Osteoblast (primary cell): ENCODE measurements at places on chromosomes 11 and 22. TPM values are rescaled to one million over a fixed set of nuclear protein-coding genes. Genes with fewer than 3 reads are reported as not detected.

GRCh38 chr22:43100225-43100624 is 10.3 kb upstream of the BIK start:
- H3K4me1 ChIP-seq = no peaks in the 10 kb centered on the region
- H3K36me3 ChIP-seq = no peaks in the 10 kb centered on the region
- DNase-seq = no peak
- no peak overlapping the region for H3K27ac ChIP-seq

- no peaks in the 10 kb centered on the region for H3K27me3 ChIP-seq
- peaks cover 19% of the 10 kb centered on the region for H3K4me1 ChIP-seq
- DNase-seq = no peak
- no peaks in the 10 kb centered on the region for H3K36me3 ChIP-seq
These were observed 19.9 kb downstream of the ANO1 start for GRCh38 chr11:70097783-70098563.

DNA sequence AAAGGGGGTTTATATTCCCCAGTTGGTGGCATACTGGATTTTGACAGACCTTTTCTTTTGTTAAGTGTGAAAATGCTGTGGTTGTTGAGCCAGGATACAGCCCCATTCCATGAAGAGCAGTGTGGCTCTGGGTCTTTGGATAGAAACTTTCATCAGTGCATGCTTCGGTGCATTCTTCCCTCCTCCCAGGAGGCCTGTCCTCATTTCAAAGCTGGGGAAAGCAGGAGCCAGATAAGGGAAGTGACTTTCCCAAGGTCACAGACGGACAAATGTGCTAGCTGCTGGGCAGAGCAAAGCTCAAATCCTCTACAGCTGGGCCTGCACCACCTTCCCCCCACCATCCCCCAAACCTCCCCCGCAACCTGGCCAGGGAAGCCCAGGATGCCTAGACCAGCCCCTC is 184.5 kb upstream of the NTM start:
- no peaks in the 10 kb centered on the region for H3K36me3 ChIP-seq
- DNase-seq = no peak
- no peaks in the 10 kb centered on the region for H3K27me3 ChIP-seq

DNA sequence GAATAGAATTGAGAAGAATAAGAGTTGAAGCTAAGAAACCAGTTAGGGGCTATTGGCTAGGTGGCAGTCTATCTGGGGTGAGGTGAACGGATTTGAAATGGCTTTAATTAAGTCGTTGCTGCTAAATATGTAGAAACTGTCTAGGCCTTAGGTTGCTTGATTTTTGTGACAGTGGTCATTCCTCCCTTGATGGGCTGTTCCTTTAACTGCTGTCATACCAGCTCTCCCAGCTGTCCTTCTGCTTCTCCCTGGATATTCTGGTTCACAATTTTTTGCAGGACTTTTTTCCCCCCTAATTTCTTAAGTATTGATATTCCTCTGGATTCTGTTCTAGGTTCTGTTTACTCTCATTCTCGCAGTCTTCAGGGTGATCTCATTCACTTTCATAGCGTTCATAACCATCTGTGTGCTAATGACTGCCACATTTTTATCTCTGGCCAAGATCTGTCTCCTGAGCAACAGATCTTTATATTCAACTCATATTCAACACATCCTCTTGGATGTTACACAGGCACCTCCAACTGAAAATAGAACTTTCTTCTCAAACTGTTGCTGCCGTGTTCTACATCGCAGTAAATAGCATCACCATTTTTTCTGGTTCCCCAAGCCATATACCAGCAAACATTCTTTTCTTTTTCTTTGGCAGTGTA is 134.1 kb downstream of the UVRAG start:
- peaks cover 12% of the 10 kb centered on the region for H3K4me1 ChIP-seq
- DNase-seq = no peak
- no peak overlapping the region for H3K27ac ChIP-seq
- H3K4me3 ChIP-seq = no peak overlapping the region
- H3K36me3 ChIP-seq = no peaks in the 10 kb centered on the region

GRCh38 chr11:8697054-8697453 is 14.5 kb downstream of the RPL27A start:
- no peak for DNase-seq
- no peak overlapping the region for H3K4me3 ChIP-seq
- H3K36me3 ChIP-seq = peaks cover 73% of the 10 kb centered on the region
- no peak overlapping the region for H3K27ac ChIP-seq
- H3K4me1 ChIP-seq = peaks cover 33% of the 10 kb centered on the region
- H3K27me3 ChIP-seq = no peaks in the 10 kb centered on the region

DNA sequence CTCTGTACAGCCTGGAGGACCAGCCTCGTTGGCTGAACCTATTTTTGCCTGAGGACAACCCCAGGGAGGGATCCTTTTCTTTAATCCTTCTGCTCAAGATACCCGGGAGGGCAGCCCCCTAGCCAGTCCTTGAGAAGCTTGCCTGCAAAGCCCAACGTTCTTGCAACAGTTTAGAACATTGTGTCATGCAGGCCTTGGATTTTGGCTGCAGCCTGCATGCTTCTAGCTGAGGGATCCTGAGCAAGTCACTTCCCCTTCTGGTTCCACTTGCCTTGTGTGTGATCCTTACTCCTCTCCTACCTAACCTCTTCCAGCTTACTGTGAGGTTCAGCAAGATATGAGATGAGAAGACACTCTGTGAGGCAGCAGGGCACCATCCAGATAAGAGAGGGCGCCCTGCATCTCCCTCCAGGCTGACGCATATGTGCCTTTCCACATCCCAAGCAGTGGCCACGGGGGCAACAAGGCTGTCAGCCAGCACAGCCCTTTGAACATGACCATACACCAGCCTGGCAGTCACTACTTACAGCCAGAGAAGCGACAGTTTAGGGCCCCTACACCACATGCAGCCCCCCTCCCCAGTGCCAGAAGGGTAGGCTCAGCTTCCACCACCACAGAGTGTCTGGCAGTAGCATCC is 76.1 kb downstream of the C11orf58 start:
- DNase-seq = no peak
- H3K4me1 ChIP-seq = peaks cover 17% of the 10 kb centered on the region
- H3K4me3 ChIP-seq = no peak overlapping the region
- H3K36me3 ChIP-seq = no peaks in the 10 kb centered on the region
- H3K27me3 ChIP-seq = peaks cover 3% of the 10 kb centered on the region
- no peak overlapping the region for H3K27ac ChIP-seq

GRCh38 chr11:2841411-2842190 is 44.0 kb downstream of the CDKN1C start:
- no peak overlapping the region for H3K4me3 ChIP-seq
- no peak overlapping the region for H3K27ac ChIP-seq
- H3K36me3 ChIP-seq = no peaks in the 10 kb centered on the region
- H3K27me3 ChIP-seq = peaks cover 14% of the 10 kb centered on the region
- H3K4me1 ChIP-seq = no peaks in the 10 kb centered on the region

MRPL48 gene
- 14.5 and 19.7 TPM in 2 replicates for total RNA-seq
